Cardiac fibroblast (primary cell): ENCODE measurements at places on chromosomes 6 and 20.

GRCh38 chr6:40972190-40972589 lies 66.8 kb downstream of the UNC5CL start:
- DNase-seq, result no peak

DNA sequence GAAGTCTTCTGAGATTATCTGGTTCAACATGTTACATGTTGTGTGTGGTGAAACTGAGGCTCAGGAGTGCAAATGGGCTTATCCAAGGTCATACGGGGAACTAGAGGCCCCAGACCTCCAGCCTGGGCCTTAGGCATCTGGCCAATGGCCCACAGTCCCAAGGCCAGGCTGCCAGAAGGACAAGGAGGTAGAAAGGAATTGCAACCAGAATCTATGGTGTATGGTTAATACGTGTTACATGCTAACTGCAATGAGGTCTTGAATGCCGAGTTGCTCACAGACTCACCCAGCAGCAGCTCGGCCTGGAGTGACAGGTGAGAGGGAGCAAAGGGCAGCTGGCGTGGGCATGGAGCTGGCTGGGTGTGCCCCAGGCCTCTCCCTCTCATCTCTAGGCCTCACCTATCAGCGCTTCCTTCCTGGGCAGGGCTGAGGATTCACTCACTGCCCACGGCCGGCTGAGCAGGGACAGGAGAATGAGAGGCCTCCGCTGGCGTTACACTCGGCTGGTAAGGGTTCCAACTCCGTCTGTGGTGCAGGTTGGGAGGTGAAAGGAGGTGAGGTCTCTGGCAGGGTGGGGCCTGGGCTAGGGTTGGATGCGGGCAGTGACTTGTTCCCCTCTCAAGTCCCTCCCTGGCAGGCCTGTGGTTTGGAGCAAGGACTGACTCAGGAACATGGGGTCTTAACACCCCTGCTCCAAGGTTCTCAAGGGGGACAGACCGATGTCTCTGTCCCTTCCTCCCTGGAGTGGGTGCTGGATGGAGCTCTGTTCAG lies at the start of gene TLDC2:
TSS of gene TLDC2 (plus strand) at position 437 of the 771 bp plus-strand sequence. CDS start at position 474, 37 bp downstream.
- no peak for DNase-seq

GRCh38 chr6:25279748-25280343 lies 672 bp downstream of the CARMIL1 start:
- no peak for DNase-seq

DNA sequence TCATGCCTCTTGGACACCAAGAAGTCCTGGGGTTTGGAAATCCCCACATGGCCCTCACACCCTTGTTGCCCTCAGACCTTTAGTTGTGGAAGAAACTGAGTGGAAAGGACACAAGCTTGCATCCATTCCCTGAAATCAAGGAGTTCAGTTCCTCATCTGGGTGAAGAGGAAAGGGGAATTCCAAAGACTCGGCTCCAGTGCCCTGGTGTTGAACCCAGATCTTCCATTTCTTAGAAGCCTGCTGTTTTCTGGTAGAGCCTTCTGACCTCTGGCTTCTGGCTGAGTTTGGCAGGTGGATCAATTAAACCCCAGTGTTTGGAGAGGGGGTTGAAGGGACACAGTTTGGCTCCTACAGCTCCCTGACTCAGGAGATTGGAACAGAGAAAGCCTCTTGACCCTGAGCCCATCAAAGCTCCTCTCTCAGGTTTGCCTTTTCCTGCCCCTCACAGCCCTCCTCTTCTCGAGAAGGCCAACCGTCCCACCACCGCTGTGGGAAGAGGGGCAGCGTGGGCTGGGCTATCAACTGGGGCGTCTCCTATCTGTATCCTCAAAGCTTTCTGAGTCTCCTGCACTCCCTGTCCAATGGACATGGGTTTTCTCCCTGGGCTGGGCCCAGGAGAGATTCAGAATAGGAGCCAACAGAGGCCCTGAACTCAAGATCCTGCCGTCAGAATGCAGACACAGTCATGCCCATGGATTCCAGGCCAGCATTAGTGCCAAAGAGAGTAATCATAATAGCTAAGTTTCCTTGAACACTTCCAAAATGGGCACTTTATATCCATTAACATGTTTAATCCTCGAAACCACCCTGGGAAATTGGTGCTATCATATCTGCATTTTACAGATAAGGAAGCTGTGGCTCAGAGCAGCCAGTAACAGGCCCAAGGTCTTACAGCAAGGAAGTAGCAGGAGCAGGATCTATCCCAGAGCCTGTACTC lies 146.2 kb downstream of the VEGFA start:
- peak; percentile 60 for DNase-seq

DNA sequence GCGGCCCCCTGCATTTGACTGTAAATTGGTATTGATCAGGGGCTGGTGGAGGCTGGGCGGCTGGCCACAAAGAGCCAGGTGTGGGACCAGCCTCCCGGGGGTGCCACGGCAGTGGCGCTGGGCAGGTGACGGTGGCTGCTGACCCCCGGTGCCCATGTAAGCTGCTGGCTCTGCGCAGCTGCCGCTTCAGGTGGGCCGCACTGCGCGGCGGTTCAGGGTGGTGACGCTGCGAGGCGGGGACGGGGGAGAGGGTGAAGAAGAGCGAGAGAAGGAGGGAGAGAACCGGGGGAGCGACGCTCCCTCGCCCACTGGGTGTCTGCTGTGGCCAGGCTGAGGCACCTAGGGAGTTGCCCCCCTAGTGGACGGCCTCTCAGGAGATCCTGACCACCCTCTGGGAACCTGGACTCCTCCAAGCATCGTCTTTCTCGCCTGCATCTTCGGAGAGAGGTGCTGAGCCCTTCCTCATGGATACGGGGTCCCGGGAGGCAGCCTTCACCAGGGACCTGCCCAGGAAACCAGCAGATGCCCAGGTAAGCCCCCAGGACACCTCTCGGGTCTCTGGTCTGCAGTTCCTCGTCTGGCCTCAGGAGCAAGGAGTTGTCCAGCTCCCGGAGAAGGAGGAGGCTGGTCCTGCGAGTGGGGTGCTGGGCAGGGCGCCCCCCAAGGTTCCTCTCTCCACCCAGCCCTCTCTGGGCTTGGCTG lies 77.5 kb upstream of the GATA5 start:
- DNase-seq, result no peak

GRCh38 chr6:133407320-133408100 lies 166.4 kb downstream of the EYA4 start:
- no peak for DNase-seq

DNA sequence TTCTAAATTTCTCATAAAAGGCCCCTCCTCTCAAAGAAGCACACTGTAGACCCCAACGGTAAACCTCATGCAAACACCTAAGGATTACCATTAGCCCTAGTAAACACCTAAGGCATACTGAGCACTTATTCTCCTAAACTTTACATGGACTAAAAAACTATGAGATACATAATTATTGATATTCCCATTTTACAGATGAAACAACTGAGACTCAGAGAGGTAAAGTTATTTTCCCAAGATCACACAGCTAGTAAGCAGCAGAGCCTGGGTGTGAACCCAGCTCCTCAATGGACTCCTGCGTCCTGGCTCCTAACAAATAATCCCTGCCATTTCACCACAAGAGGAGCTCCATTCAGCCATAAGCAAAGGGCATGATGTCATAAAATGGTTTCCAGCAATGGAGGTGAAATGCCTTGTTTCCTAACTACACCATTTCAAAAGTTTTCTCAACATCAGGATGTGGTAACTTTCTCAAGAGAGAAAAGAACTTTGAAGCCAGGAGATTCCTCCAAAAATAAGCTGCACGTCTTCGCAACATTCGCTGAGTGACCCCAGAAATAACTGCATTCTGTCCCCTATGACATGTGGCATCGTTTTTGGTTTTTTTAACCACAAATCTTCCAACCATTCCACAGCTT lies 4.1 kb downstream of the ATP9A start:
- DNase-seq, result peak; percentile 14

- no peak for DNase-seq
Observed at GRCh38 chr6:107629548-107630129, 139.7 kb downstream of the SOBP start.

DNA sequence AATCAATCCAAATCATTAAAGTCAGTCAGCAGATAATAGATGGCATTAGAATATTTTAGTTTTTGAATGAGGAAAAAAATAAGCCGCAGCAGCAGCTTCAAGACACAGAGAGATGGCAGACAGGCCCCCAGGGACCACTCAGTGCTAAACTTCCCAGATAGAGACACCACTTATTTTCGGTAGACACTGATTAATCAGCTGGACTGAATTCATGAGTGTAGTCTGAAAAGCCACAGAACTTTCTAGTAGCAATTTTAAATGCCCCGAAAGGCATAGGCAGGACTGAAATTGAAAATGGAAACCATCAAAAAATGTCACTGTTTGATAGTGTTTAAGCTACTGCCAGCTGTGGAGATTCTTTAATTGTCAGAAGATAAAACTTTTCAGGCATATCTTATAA lies 3.1 kb upstream of the CLDN20 start:
- no peak for DNase-seq

- DNase-seq, result no peak
Observed at GRCh38 chr20:33163856-33164762, 3.9 kb upstream of the BPIFA2 start.

DNA sequence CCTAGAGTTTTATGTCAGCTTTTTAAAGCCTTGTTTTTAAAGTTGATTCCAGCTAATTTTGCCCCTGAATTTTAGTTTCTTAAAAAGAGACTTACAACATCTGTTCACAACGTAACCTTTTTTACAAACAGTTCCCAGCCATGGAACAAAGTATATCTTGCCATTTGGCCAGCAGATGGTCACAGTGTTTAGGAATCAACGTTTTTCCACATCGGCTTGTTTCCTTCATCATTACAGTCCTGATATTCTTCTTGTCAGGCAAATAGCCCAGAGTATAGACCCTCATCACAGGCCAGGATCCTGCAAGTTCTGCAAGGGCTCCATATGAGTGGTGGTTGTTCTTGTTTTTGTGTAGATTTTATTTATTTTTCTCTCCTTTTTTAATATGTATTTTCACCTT lies 341.7 kb upstream of the HTR1E start:
- DNase-seq, result no peak

- DNase-seq, result no peak
Observed at GRCh38 chr20:57319584-57319983, 10.0 kb upstream of the SPO11 start.

DNA sequence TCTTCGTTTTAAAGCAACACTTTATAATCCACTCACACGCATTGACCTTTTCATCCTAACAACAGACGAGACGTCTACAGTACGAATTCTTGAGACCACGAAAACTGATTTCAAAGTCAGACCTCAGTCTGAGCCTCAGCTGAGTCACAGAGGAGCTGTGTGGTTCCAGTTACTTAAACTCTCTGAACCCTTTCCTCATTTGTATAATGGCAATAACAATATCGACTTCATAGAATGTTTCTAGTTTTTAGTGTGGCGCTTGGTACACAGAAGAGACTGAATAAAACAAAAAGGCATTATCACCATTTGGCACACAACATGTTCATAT lies 236.9 kb downstream of the ATXN1 start:
- peak; percentile 55 for DNase-seq

GRCh38 chr6:128156321-128157111 lies 255.7 kb upstream of the THEMIS start:
- no peak for DNase-seq

DNA sequence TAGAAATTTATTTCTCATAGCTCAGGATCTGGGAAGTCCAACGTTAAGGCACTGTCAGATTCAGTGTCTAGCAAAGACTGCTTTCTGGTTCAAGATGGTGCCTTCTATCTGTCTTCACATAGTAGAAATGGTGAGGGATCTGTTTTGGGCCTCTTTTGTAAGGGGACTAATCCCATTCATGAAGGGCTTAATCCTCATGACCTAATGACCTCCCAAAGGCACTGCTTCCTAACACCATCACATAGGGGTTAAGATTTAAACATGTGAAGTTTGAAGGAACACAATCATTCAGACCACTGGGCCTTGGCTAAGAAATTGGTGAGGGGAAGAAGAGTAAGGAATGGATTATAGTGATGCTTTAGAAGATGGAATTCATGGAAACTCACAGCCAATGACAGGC lies 237.6 kb downstream of the PACRG start:
- no peak for DNase-seq

DNA sequence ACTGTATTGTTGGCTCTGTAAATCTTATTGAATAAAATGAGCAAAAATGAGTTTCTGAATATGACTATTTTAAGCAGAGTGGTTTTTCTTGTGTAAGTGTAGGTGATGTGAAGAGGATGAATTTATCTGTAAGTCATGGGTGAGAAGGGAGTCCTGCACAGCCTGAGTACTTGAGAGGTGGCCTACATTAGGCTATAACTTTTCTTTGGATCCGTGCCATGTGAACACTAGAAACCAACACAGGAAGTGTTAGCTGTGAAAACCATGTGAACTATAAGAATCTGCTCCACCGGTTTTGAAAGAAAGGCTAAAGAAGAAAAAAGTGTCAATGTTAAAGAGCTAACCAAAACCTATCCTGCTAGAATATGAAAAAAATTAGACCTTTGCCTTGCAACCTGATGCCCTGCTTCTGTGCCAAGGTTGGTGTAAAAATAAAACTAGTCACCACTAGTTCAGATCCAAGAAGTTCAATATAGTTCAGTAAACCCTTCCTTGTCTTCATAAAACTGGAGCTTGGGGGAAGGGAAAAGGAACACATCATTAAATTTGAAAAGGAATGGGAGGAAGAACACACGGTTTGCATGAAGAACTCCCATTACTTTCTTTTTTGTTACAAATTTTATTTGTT lies 21.3 kb downstream of the PLCB1 start:
- DNase-seq, result peak; percentile 64

- peak; percentile 95 for DNase-seq
Observed at GRCh38 chr6:163533443-163533842, 118.9 kb downstream of the QKI start.

DNA sequence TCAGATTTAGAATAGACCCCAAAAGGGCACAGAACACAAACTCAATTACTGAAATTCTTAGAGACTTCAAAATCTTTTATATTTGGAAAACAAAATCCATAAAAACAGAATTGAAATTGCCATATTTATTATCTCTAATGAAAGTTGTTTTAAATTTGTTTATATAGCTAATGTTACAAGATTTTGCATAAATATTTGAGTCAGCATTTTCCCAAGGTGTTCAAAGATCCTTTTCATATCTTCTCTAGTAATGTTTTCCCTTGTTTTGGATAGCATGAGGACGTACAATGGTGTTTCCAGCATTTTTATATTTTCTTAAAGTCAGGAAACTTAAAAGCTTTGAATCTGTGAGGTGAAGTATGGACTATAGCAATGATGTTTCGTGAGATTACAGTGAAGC lies 235.2 kb upstream of the EPHA7 start:
- DNase-seq, result no peak
